Stimulated activated CD4-positive, alpha-beta T cell treated with anti-CD3 and anti-CD28 coated beads, Interleukin-2, amount 100 ng/mL, for 24 hours (primary cell): ENCODE measurements at places on chromosomes 4 and X.

DNA sequence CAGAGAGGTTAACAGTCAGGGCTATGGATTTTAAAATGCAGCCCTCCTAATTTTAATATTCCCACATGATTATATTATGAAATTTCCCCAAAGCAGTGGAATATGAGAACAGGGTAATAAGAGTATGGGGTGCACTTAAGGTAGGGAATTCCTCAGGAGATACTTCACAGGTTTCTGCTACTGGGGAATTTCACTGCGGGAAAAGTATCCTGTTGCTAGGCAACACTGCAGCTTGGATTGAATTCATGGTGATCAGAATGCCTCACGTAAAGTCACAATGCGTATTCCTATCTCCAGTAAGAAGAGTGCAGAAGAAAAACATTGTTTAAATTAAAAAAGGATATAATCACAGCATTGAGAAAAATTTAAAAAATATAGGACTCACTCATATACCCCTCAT, 398.1 kb upstream of the RPS6KA3 start:
- DNase-seq, result no peak

GRCh38 chr4:16194214-16194613, 32.1 kb downstream of the TAPT1 start:
- DNase-seq, result no peak

GRCh38 chrX:37078434-37078703, 70.2 kb downstream of the FAM47C start:
- no peak for DNase-seq

DNA sequence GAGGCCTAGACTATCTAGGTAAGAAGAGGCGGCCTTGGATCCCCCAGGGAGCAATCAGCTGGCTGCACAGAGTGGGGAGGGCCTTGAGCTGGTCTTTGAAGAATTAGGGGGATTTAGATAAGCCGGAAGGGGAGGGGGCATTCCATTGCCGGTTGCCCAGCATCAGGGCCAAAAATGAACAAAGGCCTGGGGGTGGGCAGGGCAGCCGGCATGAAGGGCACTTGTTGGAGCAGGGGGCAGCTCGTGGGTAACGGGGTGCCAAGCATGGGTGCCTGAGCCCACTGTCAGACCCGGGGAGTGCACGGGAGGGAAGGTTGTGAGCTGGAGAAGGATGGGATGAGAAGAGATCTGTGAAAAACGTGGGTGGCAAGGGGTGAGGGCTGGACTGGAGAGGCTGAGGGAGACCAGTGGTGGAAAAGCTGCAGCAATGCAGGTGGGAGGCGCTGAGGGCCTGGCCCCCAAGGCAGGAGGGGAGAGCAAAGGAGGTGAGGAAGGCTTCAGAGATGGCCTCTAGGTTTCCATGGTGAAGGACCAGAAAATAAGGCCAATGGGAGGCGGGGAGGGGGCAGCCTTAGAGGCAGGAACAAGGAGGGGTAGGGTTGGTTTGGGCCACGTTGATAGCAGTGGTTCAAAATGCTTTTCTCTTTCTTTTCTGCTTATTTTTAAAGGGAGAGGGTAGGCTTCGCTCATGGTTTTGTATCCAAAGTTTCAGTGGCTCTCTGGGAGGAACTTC, 8.6 kb downstream of the KLF3 start:
- DNase-seq, result no peak

- DNase-seq, result no peak
These were observed 870.2 kb downstream of the C4orf33 start for GRCh38 chr4:129966175-129966574.

DNA sequence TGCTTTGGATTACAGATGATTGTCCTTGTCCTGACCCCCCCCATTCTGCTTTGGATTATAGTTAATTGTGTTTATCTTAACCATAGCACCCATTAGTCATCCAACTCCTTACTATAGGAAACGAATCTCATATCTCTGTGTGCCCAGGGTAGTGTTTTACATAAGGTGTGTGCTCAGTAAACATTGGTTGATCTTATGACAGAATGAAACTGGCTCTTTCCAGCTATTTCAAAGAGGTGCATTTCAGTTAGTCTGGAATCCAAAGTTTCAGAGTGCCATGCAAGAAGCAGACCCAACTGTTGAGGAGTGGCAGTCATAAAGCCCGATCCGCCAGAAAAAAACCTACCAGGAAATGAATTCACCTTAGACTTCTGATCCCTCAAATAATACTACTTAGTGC, 14.7 kb downstream of the TRIM2 start:
- no peak for DNase-seq

- no peak for DNase-seq
These were observed 8.4 kb upstream of the AMOT start for GRCh38 chrX:112849016-112849415.

- DNase-seq, result no peak
These were observed 1679.2 kb upstream of the TENM3 start for GRCh38 chr4:180564026-180564425.

DNA sequence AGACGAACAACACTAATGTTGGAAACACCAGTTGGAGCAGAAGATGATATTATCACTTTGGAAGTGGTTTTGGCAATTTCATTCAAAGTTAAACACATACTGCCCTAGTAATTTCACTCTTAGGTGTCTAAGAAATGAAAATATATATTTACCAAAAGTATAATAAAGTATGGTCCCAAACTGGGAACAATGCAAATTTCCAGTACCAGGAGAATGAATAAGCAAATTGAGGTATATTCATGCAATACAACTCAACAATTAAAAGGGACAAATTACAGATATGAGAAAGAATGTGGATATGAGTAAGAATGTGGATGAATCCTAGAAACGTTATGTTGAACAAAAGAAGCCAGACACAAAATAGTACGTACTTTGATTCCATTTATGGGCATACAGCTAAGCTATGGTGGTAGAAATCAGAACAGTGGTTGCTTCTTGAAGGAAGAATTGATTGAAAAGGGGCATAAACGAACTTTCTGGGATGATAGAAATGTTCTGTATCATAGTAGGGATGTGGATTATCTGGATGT, 10.0 kb downstream of the ELMOD2 start:
- no peak for DNase-seq

GRCh38 chr4:2245057-2245786, 3.3 kb upstream of the HAUS3 start:
- no peak for DNase-seq

DNA sequence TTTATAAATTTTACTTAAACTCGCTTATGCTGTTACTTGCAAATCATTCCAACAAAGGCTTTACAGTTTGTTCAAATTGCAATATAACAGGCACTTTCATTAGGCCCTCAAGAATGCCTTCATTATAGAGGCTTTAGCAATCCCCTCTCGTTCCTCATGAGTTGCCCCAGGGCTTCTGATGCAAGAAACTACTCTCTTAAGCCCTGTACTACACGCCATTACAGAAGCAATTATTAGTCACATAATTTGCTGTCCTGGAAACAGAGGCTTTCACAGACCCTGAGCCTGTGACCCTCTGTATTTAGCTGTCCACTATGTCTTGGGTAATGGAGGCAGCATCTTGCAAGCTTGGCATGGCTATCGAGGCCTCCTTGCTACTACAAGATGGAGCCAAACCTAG, 965.9 kb upstream of the DIAPH2 start:
- no peak for DNase-seq

GRCh38 chrX:13937370-13938050, 92.2 kb downstream of the GEMIN8 start:
- no peak for DNase-seq

DNA sequence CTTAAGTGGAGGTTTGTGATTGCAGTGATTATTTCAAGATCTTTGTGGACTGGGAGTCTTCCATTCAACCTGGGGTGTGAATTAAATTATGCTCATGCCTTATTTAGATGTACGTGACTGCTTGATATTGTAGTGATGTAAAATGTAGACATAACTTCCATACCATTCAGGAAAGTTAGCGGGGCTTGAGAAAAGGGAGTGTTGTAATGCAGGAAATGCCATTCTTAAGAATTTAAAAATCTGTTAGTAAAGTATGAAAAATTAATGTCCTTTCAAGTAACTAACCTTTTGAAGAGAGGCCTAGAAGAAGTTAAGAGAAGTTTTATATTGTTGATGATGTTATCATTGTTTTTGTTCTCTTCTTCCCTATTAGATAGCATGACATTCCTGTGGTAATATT, 318.2 kb downstream of the CCSER1 start:
- no peak for DNase-seq

GRCh38 chr4:144518181-144518895, 127.6 kb upstream of the HHIP start:
- no peak for DNase-seq

DNA sequence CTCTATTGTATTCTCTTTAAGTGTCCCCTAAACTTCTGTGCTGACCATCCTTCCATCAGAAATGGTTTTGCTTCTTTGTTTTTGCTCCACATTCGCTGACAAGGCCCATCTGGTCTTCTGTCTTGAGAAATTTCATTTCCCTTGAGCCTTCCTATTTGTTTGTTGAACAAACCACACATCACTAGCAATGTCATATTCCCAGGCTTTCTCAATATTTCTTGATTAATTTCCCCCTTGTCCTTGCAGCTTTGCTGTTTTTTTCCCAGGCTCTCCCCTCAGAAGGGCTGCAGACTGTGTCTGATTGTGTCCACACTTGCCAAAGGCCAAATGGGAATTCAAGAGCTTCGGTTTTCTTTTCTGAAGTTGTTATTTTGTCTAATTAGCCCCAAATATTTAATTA, 158.9 kb downstream of the MID1IP1 start:
- DNase-seq, result no peak

DNA sequence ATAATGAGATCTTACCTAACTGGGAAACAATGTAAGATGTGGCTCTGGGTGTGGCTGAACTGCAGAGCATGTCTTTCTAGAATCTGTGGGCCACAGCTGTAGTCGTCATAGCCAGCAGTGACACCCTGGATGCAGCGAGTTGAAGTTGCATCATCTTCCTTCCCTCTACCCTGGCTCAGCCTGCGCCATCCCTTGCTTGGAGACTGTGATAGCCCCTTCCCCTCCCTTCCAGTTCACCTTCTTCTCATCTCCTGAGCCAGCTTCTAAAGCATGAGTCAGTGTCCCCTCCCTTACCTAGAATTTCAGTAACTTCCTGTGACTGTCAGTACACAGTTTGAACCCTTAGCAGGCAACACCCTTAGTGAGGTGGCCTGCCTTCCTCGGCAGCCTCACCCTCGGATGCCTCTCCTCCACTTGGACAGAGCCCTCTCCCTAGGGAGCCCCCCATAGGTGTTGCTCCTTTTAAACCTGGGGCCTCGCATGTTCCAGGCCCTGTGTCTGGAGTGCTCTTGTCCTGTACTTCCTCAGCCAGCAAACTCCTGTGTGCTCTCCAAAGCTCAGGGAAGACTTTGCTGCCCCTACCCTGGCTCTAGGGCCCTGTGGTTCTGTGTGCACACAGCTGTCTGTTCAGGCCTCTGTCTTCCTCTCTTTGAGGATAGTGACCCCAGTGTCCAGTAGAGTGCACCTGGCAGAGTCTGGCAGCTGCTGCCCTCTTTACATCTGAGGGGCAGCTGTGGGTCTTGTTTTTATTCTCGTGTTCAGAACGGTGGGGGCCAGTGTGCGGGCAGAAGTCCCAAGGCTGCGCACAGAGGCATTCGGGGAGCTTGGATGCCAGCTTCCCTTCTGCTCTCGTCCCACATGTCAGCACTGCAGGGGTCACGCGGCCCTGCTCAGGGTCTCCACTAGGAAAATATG, 43.7 kb upstream of the TADA2B start:
- no peak for DNase-seq

- no peak for DNase-seq
These were observed 26.8 kb upstream of the UGT2B4 start for GRCh38 chr4:69522554-69522953.

GRCh38 chr4:38504396-38504715, 159.6 kb upstream of the KLF3 start:
- DNase-seq, result no peak

DNA sequence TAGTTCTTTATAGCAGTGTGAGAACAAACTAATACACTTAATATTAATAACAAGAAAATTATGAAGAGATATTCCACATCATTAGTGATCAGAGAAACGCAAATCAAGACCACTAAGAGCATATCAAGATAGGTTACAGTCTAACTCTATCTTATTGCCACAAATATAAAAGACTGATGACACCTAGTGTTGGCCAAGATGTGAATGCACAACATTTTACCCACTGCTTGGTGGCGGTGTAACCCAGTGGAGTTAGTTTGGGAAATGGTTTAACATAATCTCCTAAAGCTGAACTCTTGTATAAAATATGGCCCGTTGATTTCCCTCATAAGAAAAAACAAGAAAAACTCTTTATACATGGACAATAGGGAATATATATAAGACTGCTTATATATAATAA, 92.4 kb downstream of the SLITRK2 start:
- DNase-seq, result no peak

- no peak for DNase-seq
These were observed 1701.5 kb upstream of the TENM3 start for GRCh38 chr4:180541678-180542077.

- DNase-seq, result no peak
These were observed 84.2 kb upstream of the WDFY3 start for GRCh38 chr4:85050736-85051135.

- DNase-seq, result no peak
These were observed 270.3 kb downstream of the ASMT start for GRCh38 chrX:1885116-1885515.

DNA sequence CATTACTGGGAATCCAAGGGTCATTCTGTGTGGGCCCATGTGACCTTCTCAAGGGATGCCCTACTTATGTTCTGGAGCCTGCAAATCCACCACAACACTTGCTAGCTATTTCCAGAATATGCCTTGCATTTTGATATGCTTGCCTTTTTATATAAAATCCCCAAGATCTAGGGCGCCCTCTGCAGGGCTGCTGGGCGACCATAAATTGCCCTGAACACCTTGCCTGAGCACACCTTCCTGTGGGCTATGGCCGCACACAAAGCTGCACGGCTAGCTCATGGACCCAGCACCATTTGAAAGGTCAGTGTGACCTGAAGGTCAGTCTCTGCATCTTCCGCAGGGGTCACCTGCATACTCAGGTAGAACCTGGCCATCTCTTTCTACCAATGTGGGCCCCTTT, 311.7 kb downstream of the NLGN4X start:
- DNase-seq, result no peak

DNA sequence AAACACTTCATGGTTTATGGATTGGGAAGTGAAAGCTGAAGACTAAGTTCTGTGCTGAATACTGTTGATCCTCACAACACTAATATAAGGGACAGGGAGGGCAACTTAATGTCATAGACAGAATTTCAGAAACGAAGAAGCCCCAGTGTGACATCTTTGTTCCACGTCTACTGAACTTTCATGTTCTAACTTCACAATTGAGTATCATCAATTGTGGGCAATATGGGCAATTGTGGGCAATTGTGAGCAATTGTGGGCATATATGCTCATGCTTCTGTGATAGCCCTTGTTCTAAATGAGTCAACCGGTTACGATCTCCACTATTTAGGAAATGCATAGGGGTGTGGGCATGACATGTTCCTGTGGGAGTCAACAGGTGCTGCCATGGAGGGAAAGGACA, 33.7 kb downstream of the CYBB start:
- DNase-seq, result no peak

GRCh38 chrX:23902419-23902818, 5.3 kb downstream of the APOO start:
- no peak for DNase-seq

GRCh38 chrX:16076834-16077233, 46.5 kb upstream of the GRPR start:
- no peak for DNase-seq

- no peak for DNase-seq
These were observed 282.5 kb upstream of the FAT1 start for GRCh38 chr4:187006189-187006618.
